ENCODE measurements at places on chromosomes 12 and 14.

GRCh38 chr12:15808250-15808649 is 19.1 kb upstream of the EPS8 start:
- no peak for DNase-seq

DNA sequence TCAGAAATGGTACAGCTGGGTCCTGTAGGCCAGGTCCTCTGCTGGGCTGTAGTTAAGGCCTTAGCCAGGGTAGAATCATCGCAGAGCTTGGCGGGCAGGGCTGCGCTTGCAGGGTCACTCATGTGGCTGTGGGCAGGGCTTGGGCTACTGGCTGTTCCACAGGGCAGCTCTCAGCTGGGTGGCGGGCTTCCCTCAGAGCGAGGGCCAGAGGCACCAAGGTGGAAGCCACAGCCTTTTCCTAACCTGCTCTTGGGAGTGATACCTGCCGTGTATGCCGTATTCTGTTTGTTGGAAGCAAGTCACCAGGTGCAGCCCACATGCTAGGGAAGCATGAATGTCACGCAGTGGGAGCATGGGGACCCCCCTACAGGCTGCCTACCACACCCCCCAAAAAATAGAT is 69.8 kb upstream of the RIN3 start:
- DNase-seq = no peak

DNA sequence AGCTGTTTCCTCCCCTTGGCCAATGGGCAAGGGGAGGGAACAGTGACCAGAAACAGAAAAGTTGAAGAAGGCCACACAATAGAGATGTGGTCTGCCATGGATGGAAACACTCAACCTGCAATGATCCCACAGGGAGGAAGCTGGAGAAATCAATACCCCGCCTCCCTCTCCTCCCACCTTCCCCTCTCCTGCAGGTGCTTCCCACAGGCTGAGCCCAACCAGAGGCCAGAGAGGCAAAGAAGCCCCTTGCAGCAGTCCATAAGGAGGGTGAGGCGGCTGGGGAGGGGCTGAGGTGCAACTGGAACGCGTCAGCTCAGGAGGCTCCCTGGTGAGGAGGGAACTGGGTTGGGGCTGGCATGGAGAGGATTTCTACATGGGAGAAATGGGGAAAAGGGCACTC is 84.0 kb downstream of the RNF34 start:
- DNase-seq = no peak

DNA sequence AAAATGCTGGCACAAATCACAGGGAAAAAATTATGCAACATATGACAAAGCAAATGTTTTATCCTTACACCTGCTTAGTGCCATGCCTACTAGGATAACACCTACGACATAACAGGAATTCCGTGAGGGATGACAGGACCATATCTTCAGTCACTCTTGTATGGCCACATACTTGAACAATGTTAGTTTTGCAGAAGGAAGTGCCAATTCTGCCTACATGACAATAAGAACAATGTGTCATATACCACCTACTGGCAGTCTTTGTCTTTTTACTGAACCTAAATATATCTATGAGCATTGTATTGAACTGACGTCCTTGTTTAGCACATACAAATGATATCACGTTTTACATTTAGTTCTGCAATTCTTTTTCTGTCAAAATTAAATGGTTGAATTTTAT is 234.0 kb downstream of the ADAMTS20 start:
- DNase-seq = no peak

DNA sequence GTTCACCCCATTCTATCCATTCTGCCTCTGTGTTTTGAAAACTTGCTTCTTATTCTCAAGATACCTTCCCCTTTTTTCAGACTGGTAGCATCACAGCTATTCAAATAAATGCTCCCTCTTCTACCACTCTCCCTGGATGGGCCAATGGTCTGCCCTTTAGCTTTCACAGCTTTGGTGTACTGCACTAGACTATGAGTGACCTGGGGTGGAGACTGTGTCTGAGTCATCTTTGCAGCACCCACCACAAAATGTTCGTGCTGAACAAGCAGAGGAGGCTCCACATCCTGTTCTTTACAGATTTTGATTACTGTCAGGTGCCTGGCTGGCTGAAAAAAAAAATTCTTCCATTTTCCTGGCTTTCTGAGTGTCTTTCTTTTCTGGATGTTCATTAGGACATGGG is 1104.1 kb upstream of the TMEM132C start:
- peak; percentile 74 for DNase-seq

DNA sequence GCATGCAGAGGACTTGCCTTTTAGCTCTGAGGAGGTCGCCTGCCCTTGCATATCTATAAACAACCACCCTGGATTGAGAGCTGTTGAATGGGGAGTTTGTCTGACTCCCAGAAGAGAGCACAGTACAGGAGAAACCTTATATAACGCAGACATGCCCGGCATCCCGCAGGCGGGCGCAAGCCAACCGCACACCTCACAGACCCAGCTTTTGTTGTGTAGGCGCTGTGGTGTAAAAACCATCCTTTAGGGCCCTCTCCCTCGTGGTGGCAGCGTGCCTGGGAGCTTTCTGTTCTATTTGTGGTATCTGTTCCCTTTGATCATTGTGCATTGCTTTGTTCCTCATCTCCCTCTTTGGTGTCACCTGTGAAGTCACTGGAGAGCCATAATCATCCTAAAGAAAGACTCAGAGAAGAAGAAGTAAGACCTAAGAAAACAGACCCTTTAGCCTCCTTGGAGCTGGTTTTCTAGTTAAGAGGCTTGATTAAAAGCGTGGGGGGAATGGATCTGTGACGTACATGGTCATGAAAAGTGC is 77.7 kb downstream of the ETV6 start:
- DNase-seq = no peak

GRCh38 chr14:99150236-99150635 is 121.8 kb downstream of the BCL11B start:
- no peak for DNase-seq

DNA sequence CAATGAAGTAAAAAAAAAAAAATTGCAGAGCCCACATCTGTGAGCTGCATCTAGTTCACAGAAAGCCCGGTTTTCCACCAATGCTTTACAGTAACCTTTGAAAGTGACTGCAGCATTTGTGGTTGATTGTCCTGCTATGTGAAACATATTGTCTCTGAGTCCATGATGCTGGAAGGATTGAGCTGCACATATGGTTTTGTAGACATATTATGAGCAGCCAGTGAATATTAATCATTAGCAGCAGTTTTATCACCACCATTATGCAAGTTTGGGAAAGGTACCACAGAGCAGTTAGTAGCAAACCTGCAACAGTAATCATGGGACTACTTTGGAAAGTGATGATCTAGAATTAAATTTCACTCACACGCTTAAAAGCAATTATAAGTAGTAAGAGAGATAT is 151.5 kb upstream of the PRICKLE1 start:
- no peak for DNase-seq

- DNase-seq = peak; percentile 93
Measured at GRCh38 chr14:59482541-59483331, 1.5 kb downstream of the L3HYPDH start.

DNA sequence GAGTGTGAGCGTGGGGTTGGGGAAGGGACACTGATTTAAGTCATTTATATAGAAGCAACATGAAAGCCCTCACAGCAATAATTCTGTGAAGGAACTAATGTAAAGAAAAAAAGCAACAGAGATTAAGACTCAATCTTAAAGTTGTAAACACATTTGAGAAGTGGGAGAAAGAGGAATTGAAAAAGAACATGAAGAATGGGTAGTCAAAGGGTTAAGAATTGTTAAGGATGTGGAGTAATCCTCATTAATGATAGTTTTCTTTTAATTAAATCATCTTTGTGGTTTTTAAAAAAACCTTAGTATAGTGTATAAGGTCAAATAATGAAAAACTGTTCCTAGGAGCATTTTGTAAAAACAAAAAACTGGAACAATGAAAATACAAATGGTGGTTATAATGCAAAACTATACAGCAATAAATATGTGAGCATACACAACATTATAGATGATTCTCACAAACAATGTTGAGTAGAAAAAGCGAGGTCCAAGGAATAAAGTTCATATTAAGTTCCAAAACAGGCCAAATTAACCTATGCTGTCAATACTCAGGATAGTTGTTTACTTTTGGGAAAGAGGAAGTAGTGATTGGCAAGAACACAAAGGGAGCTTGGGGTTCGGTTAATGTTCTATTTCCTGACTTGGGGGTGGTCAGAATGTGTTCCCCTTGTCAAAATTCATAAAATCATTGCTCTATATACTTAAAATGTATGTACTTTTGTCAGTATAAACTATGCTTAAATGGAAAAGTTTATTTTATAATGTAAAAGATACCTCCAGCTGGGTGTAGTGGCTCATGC is 120.4 kb upstream of the ATF7IP start:
- no peak for DNase-seq

DNA sequence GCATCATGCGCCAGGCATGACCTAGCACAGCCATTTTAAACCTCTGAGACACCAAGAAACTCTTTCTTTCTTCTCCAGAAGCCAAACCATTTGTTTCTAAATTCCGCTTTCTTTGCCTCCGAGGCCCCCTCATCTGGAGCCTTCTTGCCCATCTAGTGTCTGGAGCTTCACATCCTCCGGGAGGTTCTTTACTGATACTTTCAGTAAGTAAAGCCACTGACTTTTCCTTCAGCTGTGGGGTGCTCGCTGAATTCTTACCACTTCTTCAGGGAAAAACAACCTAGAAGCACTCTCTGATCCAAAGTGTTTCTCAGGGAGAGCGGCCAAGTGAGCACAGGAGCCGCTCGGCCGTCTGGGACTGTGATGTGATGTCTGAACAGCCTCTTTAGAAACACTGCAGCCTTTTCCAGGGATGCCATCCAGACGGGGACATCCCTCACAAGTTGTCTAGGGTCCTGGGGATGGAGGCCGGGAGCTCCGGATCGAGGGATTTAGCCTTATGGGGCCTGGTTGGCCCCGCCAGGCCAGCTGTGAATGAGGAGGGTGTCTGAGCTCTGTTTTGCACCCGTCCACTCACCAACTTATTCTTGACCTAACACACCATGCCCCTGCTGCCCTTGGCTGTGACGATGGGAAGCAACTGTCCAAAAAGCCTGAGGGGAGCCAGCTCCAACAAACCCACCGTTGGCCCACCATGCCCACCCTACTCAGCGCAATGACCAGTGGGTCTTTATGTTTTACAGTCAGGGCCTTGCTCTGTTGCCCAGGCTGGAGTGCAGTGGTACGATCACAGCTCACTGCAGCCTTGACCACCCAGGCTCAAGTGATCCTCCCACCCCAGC is 160.6 kb downstream of the ZFP36L1 start:
- no peak for DNase-seq

All from AG10803 (cell line).